Chondrocyte (in vitro differentiated cells): ENCODE measurements at places on chromosomes 3 and 15. TPM values are rescaled to one million over a fixed set of nuclear protein-coding genes. Genes with fewer than 3 reads are reported as not detected.

Gene GLT8D1
- 90.7 to 124 TPM (median 91.2 TPM) in 3 replicates for total RNA-seq

Gene HRG
- not detected in 3 replicates for total RNA-seq

Gene OR5K2
- not detected in 3 replicates for total RNA-seq

DNA sequence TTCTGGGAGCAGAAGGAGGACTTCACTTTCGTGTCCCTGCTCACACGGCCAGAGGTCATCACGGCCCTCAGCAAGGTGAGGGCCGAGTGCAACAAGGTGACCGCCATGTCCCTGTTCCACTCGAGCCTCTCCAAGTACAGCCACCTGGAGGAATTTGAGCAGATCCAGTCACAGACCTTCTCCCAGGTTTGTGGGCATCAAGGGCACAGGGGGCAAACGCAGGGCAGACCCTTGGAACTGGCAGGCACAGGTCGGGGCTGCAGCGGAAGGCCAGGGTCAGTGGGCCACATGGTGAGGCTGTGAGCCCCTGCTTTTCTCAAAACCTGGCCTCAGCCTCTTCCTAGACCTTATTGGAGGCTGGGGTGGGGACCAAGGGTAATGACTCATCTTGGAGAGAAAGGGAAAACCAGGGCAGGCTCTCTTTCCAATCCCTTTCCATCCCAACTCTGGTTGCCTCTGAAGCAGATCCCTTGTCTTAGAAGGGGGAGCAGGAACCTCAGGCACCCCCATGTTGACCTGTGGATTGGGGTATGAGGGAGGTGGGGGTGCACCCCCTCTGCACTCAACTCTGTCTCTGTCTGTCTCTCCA lies 29.5 kb downstream of the DNAH1 start:
- no peak overlapping the region for H3K27ac ChIP-seq
- H3K36me3 ChIP-seq: peaks cover 11% of the 10 kb centered on the region
- peaks cover 7% of the 10 kb centered on the region for H3K4me1 ChIP-seq
- no peaks in the 10 kb centered on the region for H3K27me3 ChIP-seq
- H3K4me3 ChIP-seq: no peak overlapping the region

GRCh38 chr3:9406856-9407626 lies 9.6 kb downstream of the SETD5 start:
- H3K36me3 ChIP-seq: peaks cover 1% of the 10 kb centered on the region
- peaks cover 76% of the 10 kb centered on the region for H3K4me1 ChIP-seq
- peak overlapping the region; percentile 59 for H3K27ac ChIP-seq
- no peak overlapping the region for H3K4me3 ChIP-seq
- H3K27me3 ChIP-seq: no peaks in the 10 kb centered on the region

DNA sequence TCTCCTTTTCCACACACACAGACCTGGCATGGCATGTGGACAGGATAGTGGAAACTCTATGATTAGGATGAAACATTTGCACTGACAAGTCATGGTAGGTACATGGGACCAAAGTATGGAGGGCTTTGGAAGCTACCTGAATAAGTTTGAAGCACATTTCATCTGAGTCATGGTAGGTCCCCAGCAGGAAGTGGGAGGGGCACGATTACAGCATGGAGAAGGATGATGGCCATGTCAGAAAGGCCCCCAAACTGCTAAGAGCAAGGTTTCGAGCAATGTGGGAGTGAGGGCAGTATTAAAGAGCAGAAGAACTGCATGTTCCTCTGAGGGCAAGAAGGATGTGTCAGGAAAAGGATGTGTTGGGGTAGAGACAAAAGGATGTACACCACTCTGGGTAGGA lies 51.5 kb upstream of the CSTA start:
- H3K36me3 ChIP-seq: no peaks in the 10 kb centered on the region
- no peak overlapping the region for H3K27ac ChIP-seq
- no peak for DNase-seq
- H3K27me3 ChIP-seq: peaks cover 5% of the 10 kb centered on the region
- no peak overlapping the region for H3K4me3 ChIP-seq

GRCh38 chr3:44954304-44954703 lies 21.7 kb downstream of the ZDHHC3 start:
- H3K4me3 ChIP-seq: no peak overlapping the region
- H3K36me3 ChIP-seq: peaks cover 2% of the 10 kb centered on the region
- H3K27me3 ChIP-seq: no peaks in the 10 kb centered on the region
- no peak overlapping the region for H3K27ac ChIP-seq
- H3K4me1 ChIP-seq: peaks cover 2% of the 10 kb centered on the region

DNA sequence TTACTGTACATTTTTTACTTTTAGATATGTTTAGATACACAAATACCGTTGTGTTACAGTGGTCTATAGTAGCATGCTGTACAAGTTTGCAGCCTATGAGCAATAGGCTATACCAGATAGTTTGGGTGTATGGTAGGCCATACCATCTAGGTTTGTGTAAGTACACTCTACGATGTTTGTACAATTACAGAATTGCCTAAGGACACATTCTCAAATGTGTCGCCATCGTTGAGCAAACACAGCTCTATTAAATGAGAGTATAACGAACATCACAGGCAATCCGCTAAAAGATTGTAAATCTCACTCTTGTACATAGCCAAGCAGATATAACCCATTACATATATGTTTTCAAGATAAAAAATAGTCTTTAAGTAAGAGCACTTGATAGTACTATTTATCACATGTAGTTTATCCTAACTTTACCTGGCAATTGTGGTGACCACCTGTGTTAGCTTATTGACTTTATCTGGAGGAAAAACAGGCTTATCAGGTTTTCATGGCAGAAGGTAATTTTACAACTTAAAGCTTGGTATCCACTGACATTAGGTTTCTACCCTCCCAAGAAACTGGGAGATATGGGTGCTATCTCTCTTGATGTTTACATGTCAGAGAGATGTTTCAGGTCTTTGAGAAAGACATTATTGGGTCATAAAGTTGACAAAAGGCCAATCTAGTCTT lies 898.7 kb downstream of the NSUN3 start:
- H3K27ac ChIP-seq: no peak overlapping the region
- no peaks in the 10 kb centered on the region for H3K36me3 ChIP-seq
- no peaks in the 10 kb centered on the region for H3K4me1 ChIP-seq
- no peak for DNase-seq
- H3K4me3 ChIP-seq: no peak overlapping the region

DNA sequence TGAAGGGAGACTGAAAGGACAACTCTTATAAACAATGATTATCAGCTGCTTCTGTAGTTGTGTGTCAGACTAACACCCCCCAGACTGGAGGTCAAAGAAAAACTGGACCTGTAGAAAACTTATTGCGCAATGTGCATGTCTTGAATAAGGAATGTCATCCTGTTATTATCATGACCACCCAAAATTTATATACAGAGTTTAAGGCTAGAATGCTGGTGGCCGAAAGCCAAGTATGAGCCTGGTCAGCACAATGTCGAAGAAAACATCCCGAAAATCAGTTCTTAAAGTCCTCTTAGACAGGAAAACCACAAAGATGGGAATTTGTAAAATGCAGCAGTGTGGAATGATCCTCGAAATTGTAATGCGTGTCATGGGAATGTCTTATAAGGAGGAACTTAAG lies 29.3 kb downstream of the RFTN1 start:
- no peaks in the 10 kb centered on the region for H3K27me3 ChIP-seq
- H3K4me3 ChIP-seq: no peak overlapping the region
- DNase-seq: no peak
- H3K36me3 ChIP-seq: peaks cover 5% of the 10 kb centered on the region

DNA sequence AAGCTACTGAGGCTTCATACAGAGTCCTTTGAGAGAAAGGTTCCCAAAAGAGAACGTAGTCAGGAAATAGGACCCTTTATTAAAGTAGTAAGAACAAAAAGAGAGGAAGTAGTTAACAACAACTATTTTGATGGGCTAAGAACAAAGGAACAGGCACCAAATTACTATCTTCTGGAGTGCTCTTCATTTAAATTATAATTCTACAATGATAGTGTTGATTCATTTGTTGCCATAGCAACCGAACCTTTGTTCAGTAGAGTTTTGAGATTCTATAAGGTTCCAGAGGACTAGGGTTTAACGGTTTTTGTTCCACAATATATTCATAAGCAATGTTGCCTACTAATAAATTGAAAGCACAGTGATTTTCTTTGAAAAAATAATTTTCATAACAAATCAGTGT lies 78.8 kb downstream of the CMSS1 start:
- peak overlapping the region; percentile 92 for H3K27ac ChIP-seq

- peaks cover 23% of the 10 kb centered on the region for H3K4me1 ChIP-seq
- DNase-seq: no peak
- H3K27ac ChIP-seq: no peak overlapping the region
- H3K27me3 ChIP-seq: no peaks in the 10 kb centered on the region
- no peaks in the 10 kb centered on the region for H3K36me3 ChIP-seq
These were observed 2.3 kb upstream of the UBE3A start for GRCh38 chr15:25441111-25441510.

GRCh38 chr3:141796081-141796888 lies 33.1 kb downstream of the GRK7 start:
- peaks cover 4% of the 10 kb centered on the region for H3K36me3 ChIP-seq
- H3K27ac ChIP-seq: no peak overlapping the region
- peaks cover 9% of the 10 kb centered on the region for H3K4me1 ChIP-seq
- H3K27me3 ChIP-seq: no peaks in the 10 kb centered on the region

DNA sequence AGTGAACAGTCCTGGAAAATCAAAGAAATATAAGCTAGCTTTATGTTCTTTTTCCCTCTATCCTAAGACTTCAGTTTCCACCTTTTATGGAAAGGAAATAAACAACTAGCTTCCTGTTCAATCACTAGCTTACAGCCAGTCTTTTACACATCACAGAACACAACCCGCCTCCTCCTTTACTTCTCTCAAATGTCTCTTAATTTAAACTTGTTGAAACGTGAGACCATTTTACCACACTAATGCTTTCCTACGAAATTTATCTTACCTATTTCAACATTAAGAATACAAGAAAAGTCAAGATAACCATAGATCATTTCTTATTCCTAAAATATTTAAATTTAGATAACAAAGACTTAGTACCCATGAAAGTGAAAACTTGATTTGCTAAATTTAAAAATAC lies 6.2 kb downstream of the PRTG start:
- H3K27ac ChIP-seq: no peak overlapping the region
- peaks cover 9% of the 10 kb centered on the region for H3K4me1 ChIP-seq
- H3K27me3 ChIP-seq: no peaks in the 10 kb centered on the region
- DNase-seq: no peak

DNA sequence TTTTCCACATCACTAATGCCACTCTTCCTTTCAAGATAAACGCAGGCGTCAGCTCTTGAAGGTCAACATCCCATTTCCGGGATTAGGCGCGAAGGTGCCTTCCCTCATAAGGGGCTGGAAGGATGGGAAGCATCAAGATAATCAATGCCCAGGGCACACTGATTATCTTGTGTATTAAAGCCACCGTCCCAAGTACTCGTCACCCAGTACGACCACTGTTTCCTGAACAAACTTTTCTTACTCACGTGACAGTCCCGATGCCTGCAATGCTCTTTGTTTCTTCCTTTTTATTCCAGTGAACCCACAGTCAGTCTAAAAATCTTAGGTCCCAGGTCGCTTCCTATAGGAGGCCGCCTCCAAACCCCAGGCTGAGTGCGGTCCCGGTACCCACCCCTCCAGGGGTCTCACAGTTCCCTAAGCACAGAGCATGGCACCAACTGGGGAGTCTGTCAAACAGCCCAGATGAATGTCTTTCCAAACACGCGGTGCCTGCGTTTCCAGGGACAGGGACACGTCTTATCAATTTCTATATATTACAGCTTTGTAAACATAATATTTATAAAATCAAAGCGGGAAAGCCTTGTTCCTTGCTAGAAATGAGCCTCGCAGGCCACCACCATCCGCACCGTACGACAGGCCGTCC lies 589 bp downstream of the ANAPC13 start:
- no peak for DNase-seq
- H3K27me3 ChIP-seq: no peaks in the 10 kb centered on the region
- peak overlapping the region; percentile 92 for H3K4me3 ChIP-seq
- peaks cover 60% of the 10 kb centered on the region for H3K4me1 ChIP-seq
- peak overlapping the region; percentile 100 for H3K27ac ChIP-seq

DNA sequence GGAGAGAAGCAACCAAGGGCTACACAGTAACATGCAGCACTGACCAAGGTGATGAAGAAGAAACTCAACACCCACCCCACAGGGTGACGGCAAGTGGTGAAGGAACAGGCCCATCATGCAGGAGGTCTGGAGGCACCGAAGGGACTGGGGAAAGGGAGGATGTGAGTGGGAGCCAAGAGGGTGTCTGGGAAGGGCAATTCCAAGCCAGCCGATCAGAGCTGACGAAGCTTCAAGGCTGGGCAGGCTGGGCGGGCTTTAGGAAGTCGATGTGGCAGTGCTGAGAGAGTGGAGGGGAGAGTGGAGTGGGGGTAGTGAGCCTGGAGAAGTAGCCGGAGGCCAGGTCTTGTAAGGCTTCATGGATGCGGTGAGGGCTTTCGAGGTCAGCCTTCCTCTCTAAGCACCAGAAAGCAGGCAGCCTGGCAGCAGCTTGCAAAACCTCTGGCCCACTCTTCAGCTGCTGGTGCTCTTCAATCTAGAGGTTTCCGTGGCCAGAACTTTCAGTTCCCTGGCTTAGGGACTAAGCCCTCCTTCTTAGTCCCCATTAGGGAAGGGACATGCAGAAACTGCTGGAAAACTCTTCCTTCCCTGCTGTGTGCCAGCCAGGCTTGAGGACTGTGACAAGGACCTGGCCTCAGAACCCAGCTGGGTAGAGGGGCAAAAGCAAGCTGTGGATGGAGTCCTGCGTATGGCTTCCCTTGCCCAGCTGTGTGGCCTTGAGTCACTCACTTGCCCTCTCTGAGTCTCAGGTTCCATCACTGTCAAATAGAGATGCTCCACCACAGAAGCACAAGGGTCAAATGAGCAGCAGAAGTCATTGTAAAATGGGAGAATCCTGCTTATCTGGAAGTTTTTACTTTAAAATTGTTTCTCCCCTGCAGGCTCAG lies 72.1 kb downstream of the TLE3 start:
- H3K4me1 ChIP-seq: peaks cover 17% of the 10 kb centered on the region
- no peak overlapping the region for H3K4me3 ChIP-seq
- DNase-seq: no peak
- no peak overlapping the region for H3K27ac ChIP-seq

- no peak overlapping the region for H3K27ac ChIP-seq
- peaks cover 39% of the 10 kb centered on the region for H3K4me1 ChIP-seq
- H3K27me3 ChIP-seq: peaks cover 27% of the 10 kb centered on the region
- DNase-seq: no peak
These were observed 225.6 kb upstream of the TLE3 start for GRCh38 chr15:70323111-70323851.

DNA sequence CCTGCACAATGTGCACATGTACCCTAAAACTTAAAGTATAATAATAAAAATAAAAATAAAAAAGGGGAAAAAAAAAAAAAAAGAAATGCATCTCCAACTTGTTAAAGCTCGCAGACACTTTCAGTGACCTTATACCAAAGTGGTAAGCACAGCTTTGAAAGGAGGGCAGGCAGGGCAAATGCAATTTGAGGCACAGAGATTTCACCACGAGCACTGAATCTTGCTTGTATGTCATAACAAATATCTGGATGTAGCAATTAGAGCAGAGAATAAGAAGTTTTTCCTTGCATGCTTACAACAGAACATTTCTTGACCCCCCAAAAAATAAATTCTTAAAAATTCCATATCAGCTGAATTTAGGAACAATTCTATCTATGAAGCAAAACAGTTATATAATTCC lies 66.5 kb downstream of the FBN1 start:
- DNase-seq: no peak
- no peak overlapping the region for H3K4me3 ChIP-seq
- peak overlapping the region; percentile 97 for H3K27ac ChIP-seq
- peaks cover 32% of the 10 kb centered on the region for H3K36me3 ChIP-seq
- H3K27me3 ChIP-seq: no peaks in the 10 kb centered on the region
- peaks cover 77% of the 10 kb centered on the region for H3K4me1 ChIP-seq

GRCh38 chr3:63762934-63763550 lies 56.1 kb upstream of the C3orf49 start:
- H3K27me3 ChIP-seq: peaks cover 1% of the 10 kb centered on the region
- no peak for DNase-seq
- H3K4me3 ChIP-seq: no peak overlapping the region

- no peaks in the 10 kb centered on the region for H3K36me3 ChIP-seq
- DNase-seq: no peak
- H3K27me3 ChIP-seq: no peaks in the 10 kb centered on the region
- H3K4me3 ChIP-seq: peak overlapping the region; percentile 44
- peaks cover 16% of the 10 kb centered on the region for H3K4me1 ChIP-seq
- peak overlapping the region; percentile 61 for H3K27ac ChIP-seq
These were observed 142.0 kb upstream of the PDZRN3 start for GRCh38 chr3:73766599-73767381.
